ENCODE measurements at places on chromosomes 13 and 19.

GRCh38 chr19:30856786-30857185 is 484.6 kb downstream of the ZNF536 start:
- DNase-seq, result no peak

DNA sequence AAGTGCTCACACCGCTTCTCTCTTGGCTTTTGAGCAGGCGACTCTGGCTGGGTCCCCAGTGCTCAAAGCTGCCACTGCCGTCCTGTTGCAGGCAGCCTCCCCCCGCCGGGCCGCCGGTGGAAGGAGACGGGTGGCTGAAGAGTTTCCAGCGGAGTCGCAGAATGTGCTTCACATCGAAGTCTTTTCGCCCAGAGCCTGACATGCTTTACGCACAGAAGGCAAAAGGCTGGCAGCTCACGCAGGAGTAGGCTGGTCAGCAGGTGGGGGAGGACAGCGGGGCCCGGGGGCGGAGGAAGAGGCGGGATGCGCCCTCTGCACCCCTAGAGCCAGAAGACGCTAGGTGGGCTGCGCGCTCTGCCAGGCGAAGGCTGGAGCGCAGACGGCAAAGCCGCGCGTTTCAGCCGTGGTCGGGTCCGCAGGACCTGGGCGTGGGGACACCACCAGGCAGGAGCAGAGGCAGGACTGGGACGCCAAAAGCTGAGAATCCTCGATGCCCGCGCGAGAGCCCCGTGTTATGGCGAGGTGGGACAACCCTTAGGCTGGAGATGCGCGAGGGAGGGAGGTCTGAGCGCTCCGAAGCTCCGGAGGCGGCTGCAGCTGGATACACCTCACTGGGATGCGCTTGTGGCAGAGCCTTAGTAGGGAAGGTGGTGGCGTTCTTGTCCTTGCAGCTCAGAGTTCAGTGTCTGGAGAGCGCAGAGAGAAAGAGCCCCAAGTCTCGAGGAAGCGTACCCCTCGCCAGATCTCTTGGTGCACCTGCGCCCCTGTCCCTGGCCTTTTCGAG is at the start of gene ATXN8OS:
ATXN8OS (plus strand) TSS at position 329 of the 784 bp plus-strand sequence.
- peak; percentile 2 for DNase-seq

- DNase-seq, result peak; percentile 39
Observed at GRCh38 chr19:1173159-1173844, 766 bp downstream of the SBNO2 start.

GRCh38 chr19:2887391-2887914 is 13.3 kb upstream of the ZNF57 start:
- DNase-seq, result no peak

DNA sequence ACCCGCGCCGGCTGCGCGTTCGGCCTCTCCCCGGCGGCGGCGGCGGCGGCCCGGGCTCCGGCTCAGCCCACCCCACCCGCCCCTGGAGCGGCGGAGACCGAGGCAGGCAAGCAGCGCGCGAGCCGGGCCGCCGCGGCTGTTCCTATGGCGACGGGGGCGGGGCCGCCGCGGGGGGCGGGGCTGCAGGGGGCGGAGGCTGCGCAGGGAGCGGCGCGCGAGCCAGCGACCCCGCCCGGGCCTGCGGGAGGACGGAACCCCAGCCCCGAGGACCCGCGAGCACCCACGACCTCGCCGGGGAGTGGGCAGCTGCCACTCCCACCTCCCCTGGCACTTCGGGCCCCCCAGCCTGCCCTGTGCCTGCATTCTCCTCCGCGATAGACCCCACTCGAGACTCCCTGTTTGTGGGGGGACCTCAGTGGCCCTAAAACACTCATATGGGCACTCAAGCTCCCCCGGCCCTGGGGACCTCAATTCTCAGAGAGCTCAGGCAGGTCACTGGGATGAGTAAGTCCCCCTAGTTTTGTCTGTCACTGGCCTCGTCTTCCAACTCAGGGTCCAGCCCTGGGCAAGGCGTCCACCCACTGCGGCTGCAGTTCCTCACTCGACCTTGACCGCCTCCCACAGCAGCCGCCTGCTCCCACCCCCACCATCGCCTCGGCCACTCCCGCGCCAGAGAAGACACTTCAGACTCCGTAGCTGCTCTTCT is at the start of gene CTXN1:
CTXN1 (minus strand) TSS at position 115 of the 706 bp plus-strand sequence. CDS start 597 bp downstream, outside the sequence.
- DNase-seq, result peak; percentile 85

- no peak for DNase-seq
Observed at GRCh38 chr19:4639531-4640246, 373 bp downstream of the TNFAIP8L1 start.

DNA sequence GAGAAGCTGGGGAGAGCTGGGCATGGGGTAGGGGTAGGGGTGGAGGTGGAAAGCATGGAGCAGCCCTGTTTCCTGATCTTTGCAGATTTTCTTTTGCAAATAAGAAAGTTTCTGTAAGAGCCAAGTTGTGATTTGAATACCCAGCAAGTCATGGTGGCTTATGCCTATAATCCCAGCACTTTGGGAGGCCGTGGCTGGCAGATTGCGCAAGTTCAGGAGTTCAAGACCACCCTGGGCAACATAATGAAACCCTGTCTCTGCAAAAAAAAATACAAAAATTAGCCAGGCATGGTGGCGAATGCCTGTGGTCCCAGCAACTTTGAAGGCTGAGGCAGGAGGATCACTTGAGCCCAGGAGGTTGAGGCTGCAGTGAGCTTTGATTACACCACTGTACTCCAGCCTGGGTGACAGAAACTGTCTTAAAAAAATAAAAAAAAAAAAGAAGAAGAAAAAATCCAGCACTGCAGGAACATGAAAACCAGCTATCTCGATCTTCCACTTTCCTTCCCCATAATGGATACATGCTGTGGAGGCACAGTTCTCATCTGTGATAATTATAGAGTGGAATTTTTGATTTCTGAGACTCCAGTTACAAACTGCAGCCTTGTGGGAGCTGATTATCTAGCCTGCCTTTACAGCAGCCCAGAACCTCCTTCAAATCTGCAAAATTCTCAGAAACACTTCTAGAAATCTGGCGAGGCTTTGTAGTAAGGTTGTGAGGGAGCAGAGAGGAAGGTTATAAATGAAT is 12.1 kb upstream of the TEX26 start:
- no peak for DNase-seq

- DNase-seq, result no peak
Observed at GRCh38 chr19:33376941-33377557, 3.5 kb downstream of the CEBPG start.

GRCh38 chr19:50184196-50184595 is 19.2 kb upstream of the MYH14 start:
- no peak for DNase-seq

- no peak for DNase-seq
Observed at GRCh38 chr13:107480130-107480529, 735.2 kb downstream of the LIG4 start.

GRCh38 chr13:20019043-20019442 is 60.5 kb downstream of the ZMYM2 start:
- DNase-seq, result no peak

DNA sequence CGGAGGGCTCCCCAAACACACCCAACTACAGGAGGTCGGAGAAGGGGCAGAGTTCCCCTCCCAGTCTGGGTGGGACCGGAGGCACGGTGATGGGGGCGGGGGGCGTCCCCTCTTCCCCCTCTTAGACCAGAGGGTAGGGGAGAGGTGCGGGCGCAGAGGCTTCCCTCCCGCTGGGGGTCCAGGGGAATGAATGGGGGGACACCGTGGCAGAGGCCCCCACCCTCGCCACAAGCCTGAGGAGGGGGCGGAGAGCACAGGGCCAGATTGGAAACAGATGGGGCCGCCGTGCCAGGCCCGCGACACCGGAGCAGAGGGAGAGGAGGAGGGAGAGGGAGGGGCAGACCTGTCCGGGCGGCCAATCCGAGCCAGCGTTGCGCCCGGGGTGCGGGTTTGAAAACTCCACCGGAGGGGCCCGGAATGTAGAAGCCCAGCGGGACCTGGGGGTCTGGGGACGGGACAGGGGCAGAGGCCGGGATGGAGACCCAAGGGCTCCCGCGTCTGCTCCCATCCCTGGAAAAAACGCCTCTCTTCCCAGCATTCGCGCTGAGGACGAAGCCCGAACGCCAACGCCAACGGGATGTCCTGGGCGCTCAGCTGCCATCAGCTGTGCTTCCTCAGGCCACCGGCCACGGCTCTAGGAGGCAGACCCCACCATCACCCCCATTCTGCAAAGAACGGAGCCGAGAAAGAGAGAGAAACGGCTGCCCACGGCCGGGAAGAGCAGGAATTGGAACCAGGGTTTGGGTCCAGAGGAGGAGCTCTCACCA is 46.8 kb downstream of the PTPRS start:
- DNase-seq, result peak; percentile 34

GRCh38 chr19:9721861-9722260 is 46.7 kb downstream of the ZNF846 start:
- no peak for DNase-seq

DNA sequence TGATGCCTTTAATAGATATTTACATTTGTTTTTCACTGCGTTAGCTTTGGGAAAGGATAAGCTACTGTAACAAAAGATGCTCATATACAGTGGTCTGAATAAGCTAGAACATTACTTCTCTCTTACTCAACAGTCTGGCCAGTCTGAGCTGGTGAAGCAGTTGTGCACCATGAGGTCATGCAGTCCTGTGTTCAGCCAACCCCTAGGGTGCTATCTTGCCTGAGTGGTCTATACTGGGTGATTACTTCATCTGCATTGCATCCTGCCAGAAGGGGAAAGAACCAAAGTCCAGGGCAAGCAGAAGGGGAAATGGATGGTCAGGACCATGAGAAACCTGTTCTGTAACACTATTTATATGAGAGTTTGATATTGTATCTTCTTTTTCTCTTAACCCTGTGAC is 31.5 kb downstream of the ERCC5 start:
- DNase-seq, result no peak

DNA sequence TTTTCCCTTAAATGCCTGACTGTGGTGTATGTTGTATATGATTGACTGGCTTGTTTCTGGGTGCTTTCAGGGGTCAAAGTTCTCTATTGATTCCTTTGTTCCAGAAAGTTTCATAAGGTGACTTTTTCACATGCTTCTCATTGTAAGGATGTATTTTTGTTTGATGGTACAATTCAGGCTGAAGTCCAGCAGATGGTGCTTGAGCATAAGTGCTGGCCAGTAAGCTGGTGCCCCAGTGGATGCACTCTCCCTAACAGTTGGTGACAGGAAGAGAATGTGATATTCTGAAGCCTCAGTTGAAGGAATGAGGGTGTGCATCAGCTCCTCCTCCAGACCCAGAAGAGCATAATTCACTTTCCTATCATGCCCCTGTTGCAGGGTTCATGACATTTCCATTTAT is 1941.6 kb upstream of the PRR20A start:
- DNase-seq, result no peak

DNA sequence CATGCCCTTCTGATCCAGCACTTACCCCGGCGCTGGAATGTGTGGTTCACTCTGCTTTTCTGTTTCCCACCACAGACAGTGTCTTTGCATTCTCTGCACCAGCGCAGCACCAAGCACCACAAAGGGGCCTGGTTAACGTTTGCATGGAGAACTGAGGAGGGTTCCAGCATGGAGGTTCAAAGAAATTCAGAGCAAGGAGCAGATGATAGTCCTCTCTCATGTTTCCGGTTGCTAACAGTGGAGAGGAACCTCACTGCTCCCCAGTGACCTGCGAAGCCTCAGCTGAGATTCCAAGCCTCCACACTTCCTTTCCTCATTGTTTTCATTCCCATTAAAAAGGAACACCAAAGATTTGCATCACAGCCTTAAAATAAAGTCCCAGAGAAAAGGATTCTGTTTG is 99.7 kb downstream of the STARD13 start:
- no peak for DNase-seq

- DNase-seq, result no peak
Observed at GRCh38 chr19:858868-859843, at the start of gene CFD. Gene CFD (plus strand): TSS chr19:859664. CDS start chr19:859690, 26 bp downstream.

DNA sequence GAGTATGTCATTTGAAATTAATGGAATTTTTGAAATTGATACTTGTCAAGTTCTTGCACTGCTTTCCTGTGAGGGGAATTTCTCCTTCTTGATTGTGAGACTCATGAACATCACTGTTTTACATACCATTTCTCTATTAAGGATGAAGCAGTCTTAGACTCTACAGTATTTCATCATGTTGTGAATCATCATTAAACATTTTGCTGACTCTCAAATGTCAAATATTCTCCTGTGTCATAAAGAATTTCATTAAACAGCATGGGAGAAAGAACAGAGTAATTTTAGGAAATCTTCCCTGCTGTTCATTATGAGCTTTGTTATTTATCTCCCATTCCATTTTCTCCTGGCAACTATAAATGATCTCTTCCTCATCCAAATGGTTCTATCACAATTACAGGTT is 729.0 kb downstream of the PCDH9 start:
- no peak for DNase-seq

GRCh38 chr19:23263870-23264590 is 13.8 kb upstream of the ZNF724 start:
- DNase-seq, result no peak

DNA sequence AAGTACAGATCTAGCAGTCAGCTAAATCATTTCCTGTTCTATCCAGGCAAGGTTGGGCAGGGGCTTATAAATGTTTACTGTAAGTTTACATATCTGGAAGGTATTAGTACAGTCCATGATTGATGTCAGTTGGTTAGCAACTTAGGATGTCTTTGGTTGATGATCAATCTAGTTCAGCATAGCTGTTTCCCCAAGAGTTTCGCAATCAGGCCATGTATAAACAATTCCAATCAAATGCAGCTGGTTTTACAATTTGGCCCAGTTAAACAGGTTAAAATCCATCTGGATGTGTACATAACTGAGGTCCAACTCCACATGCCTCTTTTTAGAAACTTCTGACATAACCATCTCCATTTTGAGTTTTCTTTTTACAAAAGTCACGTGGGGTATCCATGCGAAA is 6.9 kb downstream of the ZNF221 start:
- DNase-seq, result no peak

- no peak for DNase-seq
Observed at GRCh38 chr19:15779756-15780476, 7.5 kb upstream of the OR10H5 start.

DNA sequence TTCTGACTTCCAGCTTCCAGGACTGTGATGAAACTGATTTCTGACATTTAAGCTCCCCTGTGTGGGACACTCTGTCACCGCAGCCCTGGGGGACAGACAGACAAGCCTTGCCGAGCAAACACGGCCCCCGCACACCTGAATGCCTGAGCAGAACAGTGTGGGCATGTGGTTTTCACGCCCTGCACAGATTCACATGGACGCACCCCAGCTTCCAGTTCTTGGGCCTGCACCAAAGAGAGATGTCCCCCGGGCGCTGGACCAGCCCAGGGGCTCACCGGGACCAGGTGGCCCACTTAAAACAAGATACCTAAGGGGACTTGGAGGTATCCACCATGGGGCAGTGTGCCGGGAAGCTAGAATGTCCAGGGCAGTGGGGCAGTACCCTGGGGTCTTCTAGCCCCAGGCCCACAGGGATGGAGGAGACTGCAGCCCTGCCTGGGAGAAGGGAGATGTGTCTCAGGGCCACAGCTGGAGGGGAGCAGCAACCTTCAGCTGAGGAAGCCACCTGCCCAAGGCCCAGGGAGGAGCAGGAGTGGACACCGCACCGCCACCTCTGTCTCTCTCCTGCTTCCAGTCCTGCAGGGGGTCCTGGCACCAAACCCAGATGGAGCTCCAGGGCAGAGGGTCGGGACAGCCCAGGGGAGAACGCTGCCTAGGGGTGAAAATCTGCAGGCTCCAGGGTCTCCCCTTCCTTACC is 50.5 kb downstream of the SOX1 start:
- no peak for DNase-seq

- DNase-seq, result peak; percentile 98
Observed at GRCh38 chr19:38930776-38931520, at the start of gene MRPS12. Gene MRPS12 (plus strand): TSS chr19:38930944. CDS start chr19:38931295, 351 bp downstream.

Measured in CD4-positive, alpha-beta T cell treated with Interleukin-17A for 4 hours (primary cell).